Colonic mucosa (tissue), 4 donors: ENCODE measurements at places on chromosomes 13 and 19.

DNA sequence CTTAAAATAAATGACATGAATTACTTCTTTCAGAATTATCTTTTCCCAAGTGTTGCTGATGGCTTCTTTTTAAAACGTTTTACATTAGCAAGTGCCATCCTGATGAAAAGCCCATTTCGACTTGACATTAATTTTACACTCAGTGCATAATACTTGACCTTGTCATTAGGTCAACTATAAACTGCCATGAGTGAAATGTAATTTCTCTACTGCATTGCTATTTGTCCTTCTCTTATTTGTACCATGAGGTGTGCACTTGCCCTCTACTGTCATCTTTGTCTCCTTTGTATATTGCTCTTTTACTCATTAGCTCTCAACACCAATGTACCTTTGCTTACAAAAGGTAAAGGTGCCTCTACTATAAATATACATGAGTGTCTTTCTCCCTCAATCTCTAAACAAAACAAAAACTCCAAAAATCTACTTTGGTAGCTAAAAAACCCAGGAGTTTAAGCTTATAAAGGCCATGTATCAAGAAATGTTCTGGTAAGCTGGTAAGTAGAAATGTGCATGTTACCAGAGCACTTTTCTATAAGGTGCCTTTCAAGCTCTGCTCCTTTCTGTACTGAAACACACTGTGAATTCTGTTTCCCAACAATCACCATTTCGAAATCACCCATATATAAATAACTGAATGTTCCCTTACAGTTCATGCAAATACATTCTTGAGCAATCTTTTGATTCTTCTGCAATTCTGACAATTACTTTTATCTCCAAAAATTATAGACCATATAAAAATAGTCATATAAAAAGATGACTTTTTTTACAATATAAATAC lies 351.4 kb downstream of the SLITRK5 start:
- H3K27me3 ChIP-seq, result no peaks in the 10 kb centered on the region
- no peak overlapping the region for H3K4me3 ChIP-seq
- no peaks in the 10 kb centered on the region for H3K36me3 ChIP-seq
- no peaks in the 10 kb centered on the region for H3K4me1 ChIP-seq

DNA sequence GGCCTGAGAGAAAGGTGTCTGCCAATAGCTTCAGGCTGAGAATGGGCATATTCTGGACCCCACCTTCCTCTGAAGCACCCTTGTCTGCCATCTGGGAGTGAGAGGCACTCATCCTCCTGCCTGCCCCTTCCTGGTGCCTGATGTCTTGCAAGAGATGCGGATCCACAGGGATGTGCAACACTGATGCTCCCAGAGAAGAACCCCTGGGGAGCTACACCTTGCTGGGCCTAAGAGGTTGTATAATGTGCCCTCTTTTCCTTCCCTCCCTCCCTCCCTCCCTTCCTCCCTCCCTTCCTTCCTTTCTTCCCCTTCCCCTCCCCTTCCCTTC lies 34.6 kb downstream of the ADPRHL1 start:
- H3K4me1 ChIP-seq, result no peaks in the 10 kb centered on the region
- no peaks in the 10 kb centered on the region for H3K36me3 ChIP-seq
- no peak for DNase-seq
- no peak overlapping the region for H3K4me3 ChIP-seq

GRCh38 chr19:7140137-7140536 lies 70.6 kb downstream of the ZNF557 start:
- no peak overlapping the region for H3K27ac ChIP-seq
- no peak overlapping the region for H3K4me3 ChIP-seq
- H3K36me3 ChIP-seq, result no peaks in the 10 kb centered on the region
- DNase-seq, result no peak

- DNase-seq, result no peak
- no peaks in the 10 kb centered on the region for H3K4me1 ChIP-seq
- no peak overlapping the region for H3K27ac ChIP-seq
- no peaks in the 10 kb centered on the region for H3K36me3 ChIP-seq
- no peak overlapping the region for H3K4me3 ChIP-seq
Observed at GRCh38 chr13:46948338-46948737, 51.5 kb upstream of the HTR2A start.

- no peak overlapping the region for H3K27ac ChIP-seq
- no peaks in the 10 kb centered on the region for H3K36me3 ChIP-seq
- H3K4me1 ChIP-seq, result no peaks in the 10 kb centered on the region
- no peaks in the 10 kb centered on the region for H3K27me3 ChIP-seq
- no peak overlapping the region for H3K4me3 ChIP-seq
Observed at GRCh38 chr13:71871844-71872243, 4.8 kb upstream of the DACH1 start.

- no peak overlapping the region for H3K4me3 ChIP-seq
- H3K4me1 ChIP-seq, result no peaks in the 10 kb centered on the region
- DNase-seq, result no peak
- H3K36me3 ChIP-seq, result no peaks in the 10 kb centered on the region
Observed at GRCh38 chr13:102487330-102487729, 85.5 kb upstream of the FGF14 start.

DNA sequence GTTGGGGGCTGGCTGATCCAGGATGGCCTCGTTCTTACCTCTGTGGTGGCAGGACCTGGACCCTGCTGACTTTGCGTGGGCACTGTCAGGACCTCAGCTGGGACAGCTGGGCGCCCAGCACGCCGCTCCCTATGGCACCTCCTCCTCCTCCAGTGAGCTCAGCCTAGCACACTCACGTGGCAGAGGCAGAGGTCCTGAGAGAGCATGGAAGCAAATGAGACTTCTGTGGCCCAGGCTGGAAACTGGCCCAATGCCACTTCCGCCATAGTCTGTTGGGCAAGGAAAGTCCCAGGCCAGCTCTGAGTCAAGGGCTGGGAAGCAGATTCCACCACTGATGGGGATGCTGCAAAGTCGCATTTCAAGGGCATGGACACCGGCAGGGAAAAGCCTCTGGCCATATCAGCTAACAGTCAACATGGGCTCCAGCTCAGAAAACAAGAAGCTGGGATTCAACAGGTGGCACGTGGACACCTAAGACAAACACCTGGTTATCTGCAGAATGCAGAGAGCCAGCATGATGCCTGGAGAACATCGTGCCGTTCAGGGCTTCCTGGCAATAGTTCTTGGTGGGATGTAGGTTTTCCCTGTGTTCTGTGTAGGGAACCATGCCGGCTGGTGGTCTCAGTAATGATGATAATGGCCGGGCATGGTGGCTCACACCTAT lies 16.7 kb downstream of the MYBPC2 start:
- no peaks in the 10 kb centered on the region for H3K27me3 ChIP-seq
- no peaks in the 10 kb centered on the region for H3K4me1 ChIP-seq
- H3K36me3 ChIP-seq, result no peaks in the 10 kb centered on the region

DNA sequence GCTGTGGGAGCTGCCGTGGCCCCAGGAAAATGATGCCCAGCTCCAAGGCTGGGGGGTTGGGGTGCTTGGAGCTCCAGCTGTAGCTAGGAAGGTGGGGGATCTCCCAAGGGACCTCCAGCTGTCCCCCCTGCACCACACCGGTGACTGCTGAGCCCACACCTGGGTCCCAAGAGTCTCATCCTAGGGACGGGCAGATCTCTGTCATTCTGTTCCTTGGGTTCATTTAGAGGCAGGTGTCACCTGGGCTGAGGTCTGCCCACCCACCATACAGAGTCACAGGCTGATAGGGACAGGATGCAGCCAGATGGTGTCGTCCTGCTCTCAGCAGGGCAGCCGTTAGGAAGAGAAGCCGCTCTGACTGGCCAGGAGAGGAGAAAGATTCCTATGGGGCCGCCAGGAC lies 5.3 kb downstream of the F2RL3 start:
- H3K27me3 ChIP-seq, result peaks cover 7% of the 10 kb centered on the region
- H3K36me3 ChIP-seq, result no peaks in the 10 kb centered on the region
- no peak overlapping the region for H3K27ac ChIP-seq
- no peak overlapping the region for H3K4me3 ChIP-seq
- no peaks in the 10 kb centered on the region for H3K4me1 ChIP-seq

DNA sequence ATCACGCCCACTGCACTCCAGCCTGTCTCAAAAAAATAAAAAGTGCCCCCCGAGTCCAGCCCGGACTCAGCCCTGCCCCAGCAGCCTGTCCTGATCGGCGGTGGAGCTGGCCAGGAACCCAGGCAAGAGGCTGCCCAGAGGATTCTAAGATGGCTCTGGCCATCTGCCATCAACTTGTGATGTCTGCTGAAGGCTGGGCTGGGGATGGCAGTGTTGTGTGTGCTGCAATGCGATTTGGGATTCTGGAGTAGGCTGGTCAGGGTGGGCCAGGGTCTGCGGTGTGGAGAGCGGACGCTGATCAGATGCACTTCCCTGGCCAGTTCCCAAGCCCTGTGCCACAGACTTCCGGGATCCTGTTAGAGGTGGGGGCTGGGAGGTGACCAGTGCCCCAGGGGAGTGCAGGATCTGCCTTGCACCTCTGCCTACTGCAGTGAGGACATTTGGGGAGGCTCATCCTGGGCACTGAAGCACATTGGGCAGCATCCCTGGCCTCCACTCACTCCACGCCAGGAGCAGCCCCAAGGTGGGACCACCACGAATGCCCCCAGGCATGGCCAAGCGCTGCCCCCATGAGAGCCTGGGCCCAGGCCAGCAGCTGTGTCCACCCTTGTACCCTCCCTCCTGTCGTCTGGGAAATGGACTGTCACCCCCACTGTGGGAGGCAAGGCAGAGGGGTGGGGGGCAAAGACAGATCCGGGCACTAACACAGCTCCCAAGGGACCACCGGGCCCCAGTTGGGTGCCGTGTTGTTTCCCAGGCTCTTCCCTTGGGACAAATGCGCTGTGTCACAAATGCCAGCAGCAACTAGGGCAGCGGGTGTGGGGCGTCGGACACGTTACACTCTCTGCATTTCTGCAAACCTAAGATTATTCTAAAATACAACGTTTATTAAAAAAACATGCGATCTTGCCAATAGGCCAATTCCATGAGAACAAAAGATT lies 3.4 kb upstream of the TBXA2R start:
- no peaks in the 10 kb centered on the region for H3K27me3 ChIP-seq
- no peak overlapping the region for H3K4me3 ChIP-seq
- H3K36me3 ChIP-seq, result no peaks in the 10 kb centered on the region
- peaks cover 18% of the 10 kb centered on the region for H3K4me1 ChIP-seq
- DNase-seq, result no peak

GRCh38 chr13:63110466-63110865 lies 1694.8 kb upstream of the PCDH20 start:
- no peak for DNase-seq
- no peak overlapping the region for H3K4me3 ChIP-seq
- no peaks in the 10 kb centered on the region for H3K36me3 ChIP-seq
- H3K4me1 ChIP-seq, result no peaks in the 10 kb centered on the region
- H3K27me3 ChIP-seq, result no peaks in the 10 kb centered on the region

GRCh38 chr19:47100290-47100689 lies 13.3 kb downstream of the ZC3H4 start:
- no peak for DNase-seq
- H3K4me3 ChIP-seq, result no peak overlapping the region
- H3K27ac ChIP-seq, result no peak overlapping the region
- no peaks in the 10 kb centered on the region for H3K27me3 ChIP-seq
- H3K36me3 ChIP-seq, result no peaks in the 10 kb centered on the region

DNA sequence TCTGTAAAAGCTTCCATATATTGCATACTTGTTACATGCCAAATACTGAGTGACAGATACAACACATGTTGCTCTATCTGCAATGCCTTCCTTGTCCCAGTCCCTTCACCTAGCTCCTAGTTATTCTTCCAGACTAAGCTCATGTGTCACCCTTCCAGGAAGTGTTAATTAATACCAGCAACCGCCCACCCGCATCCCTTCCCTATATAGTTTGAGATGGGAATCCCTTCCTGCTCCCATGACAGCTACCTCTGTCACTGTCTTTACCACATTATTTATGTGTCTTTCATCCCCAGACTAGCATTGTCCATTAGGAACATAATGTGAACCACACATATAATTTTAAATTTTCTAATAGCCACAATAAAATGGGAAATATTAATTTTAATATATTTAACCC lies 49.5 kb upstream of the FRY start:
- H3K4me1 ChIP-seq, result no peaks in the 10 kb centered on the region
- no peak overlapping the region for H3K4me3 ChIP-seq
- no peak for DNase-seq
- no peak overlapping the region for H3K27ac ChIP-seq
